ENCODE measurements at places on chromosomes 5 and 9. TPM values are rescaled to one million over a fixed set of nuclear protein-coding genes. Genes with fewer than 3 reads are reported as not detected.

DNA sequence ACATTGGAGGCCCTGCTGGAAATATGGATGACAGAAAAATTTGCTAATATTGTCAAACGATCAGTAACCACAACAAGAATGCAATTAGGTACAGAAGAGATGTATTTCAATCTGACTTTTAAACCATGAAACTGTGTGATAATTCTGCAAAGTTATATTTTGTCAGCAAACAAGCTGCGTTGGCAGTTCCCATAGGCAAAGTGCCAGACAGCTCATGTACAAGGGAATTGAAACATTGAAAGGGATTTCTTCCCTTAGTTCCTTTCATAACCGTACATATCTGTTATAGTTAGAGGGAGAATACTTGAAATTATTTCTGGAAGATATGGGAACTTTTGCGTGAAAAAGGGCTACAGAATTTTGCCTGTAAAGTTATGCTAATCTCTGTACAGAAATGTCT lies 419.4 kb upstream of the PTGER4 start:
- DNase-seq = no peak

ANXA1 gene
- 8.0 TPM for total RNA-seq

AIF1L gene
- total RNA-seq = 4.2 TPM

TLR4 gene
- 1.1 TPM for total RNA-seq

- no peak for DNase-seq
These were observed 19.9 kb downstream of the UGT3A1 start for GRCh38 chr5:35971186-35971877.

DNA sequence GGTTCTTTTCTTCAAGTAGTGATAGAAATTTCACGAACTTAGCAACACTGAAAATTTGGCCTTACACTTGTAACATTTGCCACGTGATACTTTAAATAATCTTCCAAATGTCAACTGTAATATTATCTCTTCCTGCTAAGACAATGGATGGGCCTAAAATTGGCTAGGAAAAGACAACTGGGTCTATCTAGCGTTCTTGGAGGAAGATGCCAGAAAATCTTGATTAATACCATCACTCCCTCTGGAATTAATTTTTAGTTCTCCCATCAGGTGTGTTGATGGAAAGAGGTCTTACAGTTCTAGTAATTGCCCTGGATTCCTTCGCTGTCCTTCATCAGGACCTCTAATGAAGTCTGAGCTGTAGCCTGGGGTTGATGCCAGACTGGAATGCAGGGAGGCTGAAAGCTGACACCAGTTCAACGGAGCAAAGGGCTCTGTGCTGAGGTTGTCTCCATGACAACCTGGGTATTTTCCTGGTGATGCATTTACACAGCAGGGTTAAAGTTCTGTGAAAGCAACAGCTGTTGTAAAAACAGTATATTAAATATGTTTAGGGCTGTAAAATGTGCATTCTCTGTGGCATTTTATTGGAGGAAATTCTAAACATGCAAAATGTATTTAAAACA lies 92.3 kb downstream of the GAS1 start:
- peak; percentile 80 for DNase-seq

DNA sequence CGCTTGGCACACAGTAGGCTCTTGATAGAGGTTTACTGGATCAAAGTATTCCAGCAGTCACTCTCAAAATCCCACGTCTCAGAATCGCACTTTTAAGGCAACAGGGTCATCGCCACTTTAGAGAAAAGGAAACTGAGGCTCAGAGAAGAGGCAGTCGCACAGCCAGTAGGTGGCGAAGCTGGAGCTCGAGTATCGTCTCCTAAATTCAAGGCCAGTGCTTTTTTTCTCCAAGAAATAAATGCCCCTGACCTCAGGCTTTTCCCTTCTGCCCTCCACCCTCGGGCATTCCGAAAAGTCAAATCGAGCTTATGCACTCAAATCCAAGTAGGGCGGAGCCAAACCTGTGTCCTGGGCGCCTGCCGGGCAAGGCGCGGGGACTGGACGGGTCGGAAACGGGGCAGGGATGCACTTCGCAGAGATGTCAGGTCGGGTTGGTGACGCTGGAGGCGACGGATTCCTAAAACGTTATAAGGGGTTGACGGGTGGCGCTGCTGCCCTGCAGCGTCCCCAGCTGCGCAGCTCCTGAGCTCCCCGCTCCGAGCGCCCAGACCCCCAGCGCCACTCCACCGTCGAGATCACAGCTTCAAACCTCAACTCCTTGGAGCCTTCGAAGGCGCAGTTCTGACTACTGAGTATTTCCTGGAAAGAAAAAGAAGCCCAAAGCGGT lies 4.7 kb upstream of the FOXB2 start:
- DNase-seq = no peak

DNA sequence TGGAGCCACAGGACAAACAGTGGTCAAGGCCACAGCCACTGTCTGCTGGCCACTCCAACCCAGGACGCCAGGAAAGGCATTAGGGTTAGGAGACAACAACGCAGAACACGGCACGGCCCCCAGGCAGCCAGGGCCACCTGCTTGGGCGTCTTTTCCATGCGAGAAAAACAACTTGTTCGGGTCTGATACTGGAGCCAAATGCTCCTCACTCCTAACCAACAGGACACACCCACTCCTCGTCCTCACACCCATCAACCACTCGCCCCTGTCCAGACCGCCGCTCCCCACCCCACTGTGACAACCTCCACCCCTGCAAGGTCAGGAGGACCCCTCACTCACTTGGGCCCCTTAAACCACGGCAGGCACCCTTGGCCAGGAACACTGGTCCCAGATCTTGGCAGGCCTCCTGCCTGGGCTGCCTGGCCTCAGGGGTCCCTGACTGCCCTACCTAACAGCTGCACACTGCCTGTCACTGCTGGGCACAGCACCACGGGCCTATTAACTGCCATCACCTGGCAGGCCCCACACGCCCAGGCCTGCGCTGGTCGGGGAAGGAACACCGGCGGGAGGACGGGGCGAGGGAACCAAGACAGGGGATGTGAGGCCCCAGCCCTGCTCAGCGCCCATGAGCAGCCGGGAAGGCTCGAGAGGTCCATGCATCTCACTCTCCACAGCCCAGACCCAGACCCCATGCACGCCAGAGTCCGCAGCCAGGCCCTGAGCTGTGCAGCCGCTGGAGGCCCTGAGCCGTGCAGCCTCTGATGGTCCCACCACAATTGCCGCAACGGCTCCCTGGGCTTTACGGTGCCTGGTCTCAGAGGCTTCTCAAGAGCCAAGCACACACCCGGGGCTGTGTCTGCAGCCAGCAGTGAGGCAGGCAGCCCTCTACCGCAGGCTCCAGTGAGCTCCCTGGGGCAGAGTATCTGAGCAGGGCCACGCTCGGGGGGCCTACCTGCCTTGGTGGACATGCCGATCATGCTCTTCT lies 13.8 kb downstream of the CLPTM1L start:
- DNase-seq = no peak

DAB2IP gene
- total RNA-seq = 24.5 TPM

DNA sequence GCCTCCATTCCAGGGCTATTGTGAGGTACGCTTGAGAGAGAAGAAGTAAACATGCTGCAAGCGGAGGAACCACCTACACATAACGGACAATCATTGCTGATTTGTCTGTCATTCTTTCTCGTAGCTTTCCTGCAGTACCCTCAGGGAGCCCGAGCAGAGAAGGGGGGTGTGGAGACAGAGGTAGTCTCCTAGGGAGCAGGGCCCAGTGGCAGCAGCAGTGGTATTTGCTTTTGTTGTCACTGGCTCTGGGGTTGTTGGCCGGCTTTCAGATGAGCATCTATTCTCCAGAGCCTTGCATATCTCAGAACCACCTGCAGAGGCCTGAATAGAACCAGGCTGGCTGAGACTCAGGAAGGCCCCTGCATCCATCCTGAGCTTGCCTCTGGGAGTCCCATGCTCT lies 19.9 kb downstream of the ENHO start:
- no peak for DNase-seq

GAS1 gene
- 12.0 TPM for total RNA-seq

GRCh38 chr5:168443533-168443932 lies 42.7 kb upstream of the RARS1 start:
- DNase-seq = no peak
